ENCODE measurements at places on chromosomes 5 and 9.

DNA sequence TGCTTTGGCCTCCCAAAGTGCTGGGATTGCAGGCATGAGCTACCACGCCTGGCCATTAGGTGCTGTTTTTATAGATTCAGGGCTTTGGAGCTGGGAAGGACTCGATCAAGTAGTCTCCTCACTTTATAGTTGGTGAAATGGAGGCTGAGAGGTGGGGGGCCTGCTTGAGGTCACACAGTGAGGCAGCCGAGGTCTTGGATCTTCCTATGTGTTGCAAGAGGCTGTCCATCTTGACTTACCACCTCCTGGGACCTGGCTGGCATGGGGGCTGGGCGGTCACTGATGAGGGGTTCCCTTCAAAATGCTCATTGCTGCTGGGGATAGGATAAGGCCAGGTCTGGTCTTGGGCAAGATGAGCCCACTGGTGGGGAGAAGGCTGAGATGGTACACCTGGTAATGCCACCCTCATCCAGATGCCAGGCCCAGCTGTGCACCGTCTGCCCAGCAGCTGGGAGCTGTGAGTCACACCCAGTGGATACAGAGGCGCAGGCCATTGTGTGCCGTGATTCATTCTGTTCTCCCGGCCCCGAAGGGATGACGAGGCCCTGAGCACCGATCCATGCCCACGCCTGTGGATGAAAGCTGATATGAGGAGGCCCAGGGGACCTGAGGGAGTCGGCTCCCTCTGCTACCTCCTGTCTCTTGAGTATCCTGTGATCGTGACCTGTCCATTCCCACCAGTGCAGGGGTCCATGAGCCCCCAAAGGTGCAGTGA, 10.5 kb upstream of the NDST1 start:
- no peak for DNase-seq

DNA sequence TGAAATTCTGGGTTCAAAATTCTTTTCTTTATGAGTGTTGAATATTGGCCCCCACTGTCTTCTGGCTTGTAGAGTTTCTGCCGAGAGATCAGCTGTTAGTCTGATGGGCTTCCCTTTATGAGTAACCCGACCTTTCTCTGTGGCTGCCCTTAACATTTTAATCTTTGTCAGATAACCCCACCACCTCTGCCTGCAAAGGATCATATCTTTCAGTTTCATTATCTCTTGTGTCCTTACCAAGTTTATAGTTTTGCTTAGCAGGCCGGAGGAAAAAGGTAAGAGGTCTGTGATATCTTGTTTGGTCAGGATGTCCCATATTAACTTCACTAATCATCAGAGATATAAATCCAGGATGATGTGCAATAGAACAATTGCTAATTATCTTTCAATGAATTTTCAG, 970.2 kb upstream of the TYRP1 start:
- no peak for DNase-seq

DNA sequence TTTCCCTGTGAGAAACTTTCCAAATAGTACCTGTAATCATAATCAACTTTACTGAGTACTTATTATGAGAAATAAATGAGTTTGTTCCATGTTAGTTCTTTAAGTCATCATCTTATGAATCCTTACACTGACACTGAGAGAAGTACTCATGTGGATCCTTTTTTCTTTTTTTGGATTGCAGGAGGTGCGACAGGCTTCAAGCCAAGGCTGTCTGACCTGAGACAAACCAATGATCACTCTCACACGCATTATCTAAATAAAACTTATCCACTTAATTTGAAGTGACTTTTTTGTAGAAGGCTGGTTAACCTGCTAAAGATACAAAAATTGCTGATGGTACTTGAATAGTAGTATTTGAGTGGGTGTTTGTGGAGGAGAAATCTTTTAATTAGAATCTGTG, 39.5 kb downstream of the JAKMIP2 start:
- DNase-seq, result no peak

- no peak for DNase-seq
Observed at GRCh38 chr5:140432916-140433315, 31.3 kb downstream of the ANKHD1 start.

DNA sequence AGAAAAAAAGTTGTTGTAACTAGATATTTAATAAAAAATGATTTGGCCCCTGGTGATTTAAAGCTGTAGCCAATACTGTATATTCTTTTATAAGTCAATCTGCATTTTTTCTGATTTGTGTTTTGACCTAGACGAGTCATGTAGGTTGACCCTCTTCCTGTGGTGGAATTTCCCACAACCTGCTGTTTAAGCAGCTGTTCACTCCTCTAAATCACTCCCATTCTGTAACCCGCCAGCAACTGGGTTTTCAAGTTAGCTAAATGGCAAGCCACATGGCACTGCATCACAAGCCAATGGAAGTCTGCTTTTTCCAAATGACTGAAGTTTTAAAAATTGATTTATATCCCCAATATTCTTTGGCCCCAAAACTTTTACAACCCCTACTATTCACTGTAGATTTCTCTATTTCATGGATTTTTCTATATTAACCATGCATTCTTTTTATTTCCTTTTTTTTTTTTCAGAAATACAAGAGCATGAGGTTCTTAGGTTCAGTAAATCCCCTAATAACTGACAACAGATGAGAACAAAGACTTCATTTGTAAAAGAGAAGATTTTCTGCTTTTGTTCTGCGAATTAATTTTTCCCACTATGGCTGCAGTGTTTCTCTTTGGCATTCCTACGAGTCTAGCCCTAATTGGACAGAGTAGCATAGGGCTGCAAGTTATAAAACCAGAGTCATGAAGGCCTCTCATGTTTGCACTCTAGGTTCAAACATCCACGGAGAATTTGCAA, 184.5 kb upstream of the TLE4 start:
- DNase-seq, result no peak

DNA sequence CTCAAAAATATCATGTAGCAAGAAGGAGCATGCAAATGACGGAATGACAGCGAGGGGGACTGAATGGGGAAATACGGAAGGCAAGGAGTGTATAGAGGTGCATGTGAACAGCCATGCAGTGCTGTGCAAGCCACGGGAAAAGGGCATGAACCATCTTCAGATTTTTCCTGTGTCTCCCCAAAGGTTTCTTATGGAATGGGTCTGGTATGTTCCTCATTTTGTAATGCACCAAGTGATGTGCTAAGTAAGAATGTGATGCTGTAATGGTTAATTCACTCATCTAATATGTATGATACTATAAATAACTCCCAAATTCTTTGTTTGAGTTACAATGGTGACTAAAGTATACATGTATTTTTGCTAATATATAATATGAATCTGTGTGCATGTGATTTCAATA, 99.0 kb upstream of the DAB2 start:
- no peak for DNase-seq

GRCh38 chr5:68557162-68557936, 341.8 kb downstream of the PIK3R1 start:
- no peak for DNase-seq

DNA sequence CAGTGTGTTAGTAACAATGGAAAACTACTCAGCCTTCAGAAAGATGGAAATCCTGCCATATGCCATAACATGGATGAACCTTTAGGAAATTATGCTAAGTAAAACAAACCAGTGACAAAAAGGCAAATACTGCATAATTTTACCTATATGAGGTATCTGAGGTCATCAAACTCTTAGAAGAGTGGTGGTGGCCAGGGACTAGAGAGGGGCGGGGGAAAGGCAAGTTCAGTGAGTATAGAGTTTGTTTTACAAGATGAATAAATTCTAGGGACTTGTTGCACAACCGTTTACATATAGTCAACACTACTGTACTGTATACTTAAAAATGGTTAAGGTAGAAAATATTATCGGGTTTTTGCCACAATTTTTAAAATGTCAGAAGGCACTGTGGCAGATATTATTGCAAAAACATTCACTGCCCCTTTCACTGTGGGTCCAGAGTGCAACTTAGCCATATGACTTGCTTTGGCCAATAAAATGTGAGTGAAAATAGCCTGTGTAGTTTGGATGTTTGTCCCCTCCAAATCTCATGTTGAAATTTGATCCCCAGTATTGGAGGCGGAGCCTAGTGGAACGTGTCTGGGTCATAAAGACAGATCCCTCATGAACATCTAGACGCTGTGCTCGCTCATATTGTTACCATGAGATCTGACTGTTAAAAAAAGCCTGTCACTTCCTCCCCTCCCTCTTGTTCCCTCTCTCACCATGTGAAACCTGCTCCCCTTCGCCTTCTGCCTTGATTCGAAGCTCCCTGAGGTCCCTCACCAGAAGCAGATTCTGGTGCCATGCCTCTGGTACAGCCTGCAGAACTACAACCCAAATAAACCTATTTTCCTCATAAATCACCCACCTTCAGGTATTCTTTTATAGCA, 9.5 kb downstream of the ZNF367 start:
- DNase-seq, result no peak

- no peak for DNase-seq
Observed at GRCh38 chr5:9082996-9083395, 462.9 kb downstream of the SEMA5A start.

GRCh38 chr5:88058625-88059024, 210.0 kb downstream of the TMEM161B start:
- DNase-seq, result no peak

DNA sequence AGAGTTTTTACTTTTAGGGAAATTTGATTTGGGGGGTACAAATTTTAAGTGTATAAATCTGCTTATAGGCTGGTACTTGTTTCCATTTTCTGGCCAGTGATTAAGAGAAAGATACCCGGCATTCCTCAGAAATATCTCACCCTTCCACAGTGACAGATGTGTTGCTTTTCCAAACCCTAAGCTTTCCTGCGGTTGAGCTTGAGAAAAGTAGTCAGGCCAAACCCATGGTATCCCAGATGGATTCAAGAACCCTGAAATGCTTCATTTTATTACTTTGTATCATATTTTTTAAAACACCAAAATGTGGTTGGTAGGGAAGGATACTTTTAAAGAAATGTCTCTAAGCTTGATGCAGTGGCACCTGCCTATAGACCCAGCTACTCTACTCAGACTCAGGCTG, 23.5 kb downstream of the SPTAN1 start:
- no peak for DNase-seq

GRCh38 chr5:102823441-102823874, 68.4 kb downstream of the PAM start:
- DNase-seq, result no peak

GRCh38 chr5:37940931-37941623, 101.2 kb upstream of the GDNF start:
- no peak for DNase-seq

DNA sequence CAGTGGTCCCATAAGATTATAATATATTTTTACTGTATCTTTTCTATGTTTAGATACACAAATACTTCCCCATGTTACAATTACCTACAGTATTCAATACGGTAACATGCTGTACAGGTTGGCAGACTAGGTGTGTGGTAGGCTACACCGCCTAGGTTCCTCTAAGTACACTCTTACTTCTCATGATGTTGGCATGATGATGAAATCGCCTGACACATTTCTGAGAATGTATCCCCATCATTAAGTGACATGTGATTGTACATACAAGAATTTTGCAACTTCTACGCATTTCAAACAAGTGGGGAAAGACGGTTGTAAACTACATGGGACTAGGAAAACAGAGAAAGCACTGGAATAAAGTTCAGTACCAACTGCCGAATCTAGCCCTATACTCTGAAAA, 53.3 kb downstream of the SETX start:
- DNase-seq, result no peak

Measured in LNCaP clone FGC (cell line).